ENCODE measurements at places on chromosomes 13 and 19.

DNA sequence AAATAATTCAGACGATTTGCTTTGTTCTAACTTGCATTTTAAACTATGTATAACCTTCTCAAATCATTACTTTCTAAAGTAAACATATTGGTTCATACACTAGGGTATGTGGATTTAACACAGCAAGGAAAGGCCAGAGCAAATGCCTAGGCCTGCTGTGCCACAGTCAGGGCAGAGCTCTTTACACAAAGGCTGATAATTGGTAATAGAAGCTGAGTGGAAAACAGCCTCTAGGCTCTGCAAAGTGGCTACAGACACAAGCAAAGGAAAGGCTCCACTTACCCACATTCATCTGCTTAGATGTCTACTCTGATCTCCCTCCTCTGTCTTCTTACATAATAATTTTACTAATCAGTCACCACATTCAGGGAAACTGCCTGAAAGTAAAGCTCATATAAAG is 382.9 kb downstream of the OLFM4 start:
- no peak for DNase-seq

- no peak for DNase-seq
These were observed 9.4 kb upstream of the QTRT1 start for GRCh38 chr19:10691883-10692282.

GRCh38 chr19:13101590-13102415 is 855 bp downstream of the LYL1 start:
- no peak for DNase-seq

DNA sequence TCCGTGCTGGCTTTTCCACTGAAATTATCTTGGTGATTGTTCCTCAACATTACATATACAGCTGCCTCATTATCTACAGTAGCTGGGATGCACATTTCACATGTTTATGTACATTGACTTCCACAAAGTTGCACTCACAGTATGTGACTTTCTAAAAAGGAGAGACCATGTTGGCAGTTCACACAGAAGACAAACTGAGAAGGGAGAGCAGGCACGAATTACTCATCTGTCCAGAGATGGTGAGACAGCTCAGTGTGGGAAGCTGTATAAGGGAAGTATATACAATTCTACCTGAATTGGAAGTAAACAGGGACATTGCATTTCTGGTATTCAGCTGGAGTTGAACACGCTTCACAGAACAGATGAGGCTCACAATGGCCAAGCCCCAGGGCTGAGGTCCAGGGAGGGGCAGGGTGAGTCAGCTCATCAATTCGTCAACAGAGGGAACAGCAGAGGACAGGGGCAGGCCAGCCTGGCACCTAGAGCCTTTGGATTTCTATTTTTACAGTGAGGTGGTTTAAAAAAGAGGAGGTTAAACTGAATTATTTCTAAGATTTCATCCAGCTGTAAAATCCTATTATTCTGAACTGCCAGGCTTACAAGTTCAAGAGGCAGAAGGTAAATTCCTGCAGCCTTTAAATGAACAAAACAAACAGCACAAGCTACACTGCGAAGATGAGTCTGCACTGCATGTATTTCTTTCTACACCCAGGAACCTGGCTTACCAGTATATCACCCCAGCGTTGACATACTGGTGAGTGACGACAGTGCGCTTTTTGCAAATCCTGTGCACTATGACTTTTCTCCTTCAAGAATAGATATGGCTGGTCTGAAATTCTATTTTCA is 9.8 kb downstream of the PARP4 start:
- DNase-seq: no peak

GRCh38 chr13:21058361-21058760 is 3.0 kb downstream of the LATS2 start:
- DNase-seq: no peak

DNA sequence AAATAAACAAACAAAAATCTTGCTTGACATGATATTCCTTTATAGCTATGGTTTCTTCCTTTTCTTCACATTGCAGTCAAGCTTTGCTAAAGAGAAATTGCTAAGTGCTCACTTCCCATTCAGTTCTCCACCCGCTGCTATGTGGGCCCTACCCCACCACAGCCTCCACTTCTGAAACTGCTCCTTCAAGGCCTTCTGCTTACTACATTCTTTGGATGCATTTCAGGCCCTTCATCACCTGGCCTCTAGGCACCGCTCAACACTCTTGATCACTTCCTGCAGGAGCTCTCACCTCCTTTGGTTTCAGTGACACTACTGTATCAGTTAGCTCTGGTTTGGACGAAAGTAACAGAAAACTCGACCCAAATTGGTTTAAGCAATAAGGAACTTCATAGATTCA is 72.4 kb downstream of the KLF5 start:
- no peak for DNase-seq

DNA sequence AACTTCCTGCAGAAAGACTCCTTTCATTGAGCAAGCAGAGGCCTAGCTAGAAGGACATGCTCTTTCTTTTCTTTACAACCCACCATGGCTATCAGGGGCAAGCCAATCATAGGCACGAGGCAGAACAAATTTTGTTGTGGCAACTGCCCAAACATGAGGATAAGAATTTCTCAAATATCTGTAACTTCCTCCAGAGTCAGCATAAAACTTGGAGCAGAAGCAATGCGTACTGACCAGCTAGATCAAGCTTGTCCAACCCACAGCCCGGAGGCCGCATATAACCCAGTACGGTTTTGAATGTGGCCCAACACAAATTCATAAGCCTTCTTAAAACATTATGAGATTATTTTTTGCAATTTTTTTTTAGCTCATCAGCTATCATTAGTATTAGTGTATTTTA is 87.0 kb upstream of the SOX21 start:
- no peak for DNase-seq

DNA sequence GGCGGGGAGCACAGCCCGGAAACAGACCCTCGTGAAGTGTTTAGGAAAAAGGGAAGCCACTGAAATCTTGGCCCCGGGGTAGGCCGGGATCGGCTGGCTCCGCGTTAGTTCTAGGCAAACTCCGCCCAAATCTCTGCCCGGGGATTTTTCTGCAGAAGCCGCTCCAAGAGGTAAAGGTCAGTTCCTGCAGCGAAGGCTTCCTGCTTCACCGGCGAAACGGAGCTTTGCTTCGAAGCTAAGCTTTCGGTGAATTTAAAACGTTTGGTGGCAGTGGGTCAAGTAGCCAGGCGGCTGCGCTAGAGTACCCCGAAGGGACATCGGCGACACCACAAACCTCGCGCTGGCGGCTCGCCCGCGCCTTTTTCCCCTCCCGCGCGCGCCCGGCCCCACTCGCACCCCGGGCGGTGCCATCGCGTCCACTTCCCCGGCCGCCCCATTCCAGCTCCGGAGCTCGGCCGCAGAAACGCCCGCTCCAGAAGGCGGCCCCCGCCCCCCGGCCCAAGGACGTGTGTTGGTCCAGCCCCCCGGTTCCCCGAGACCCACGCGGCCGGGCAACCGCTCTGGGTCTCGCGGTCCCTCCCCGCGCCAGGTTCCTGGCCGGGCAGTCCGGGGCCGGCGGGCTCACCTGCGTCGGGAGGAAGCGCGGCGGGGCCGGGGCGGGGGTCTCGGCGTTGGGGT is 441 bp downstream of the GJB2 start:
- DNase-seq: peak; percentile 40

DNA sequence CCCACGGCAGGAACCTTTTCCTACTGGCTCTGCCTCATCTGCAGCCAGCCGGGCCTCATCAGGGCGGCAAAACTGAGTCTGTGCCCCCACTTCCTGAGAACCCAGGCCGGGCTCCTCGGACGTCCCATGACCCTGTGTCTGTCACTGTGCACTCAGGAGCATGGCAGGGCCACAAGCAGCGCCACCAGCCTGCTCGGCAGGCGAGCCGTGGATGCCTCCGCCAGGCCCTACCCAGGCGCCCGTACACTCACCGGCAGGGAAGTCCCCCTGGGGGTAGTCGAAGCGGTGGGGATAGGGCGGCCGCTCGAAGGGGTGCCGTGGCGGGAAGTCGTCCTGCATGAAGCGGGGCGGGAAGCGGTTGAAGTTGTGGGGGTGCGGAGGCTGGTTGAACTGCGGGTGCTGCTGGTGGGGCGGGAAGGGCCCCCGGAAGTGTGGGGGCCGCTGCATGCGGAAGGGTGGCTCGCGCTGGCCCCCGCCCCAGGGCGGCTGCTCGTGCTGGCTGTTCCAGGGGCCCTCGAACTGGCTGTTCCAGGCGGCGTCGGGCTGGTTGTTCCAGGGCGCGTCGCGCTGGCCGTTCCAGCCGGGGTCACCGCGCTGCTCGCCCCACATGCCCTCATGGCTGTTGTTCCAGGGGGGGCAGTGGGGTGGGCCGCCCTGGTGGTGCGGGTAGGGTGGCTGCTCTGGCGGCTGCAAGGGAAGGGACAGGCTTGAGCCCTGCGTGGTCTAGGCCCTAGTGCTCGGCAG is 17.1 kb downstream of the CHERP start:
- DNase-seq: no peak

DNA sequence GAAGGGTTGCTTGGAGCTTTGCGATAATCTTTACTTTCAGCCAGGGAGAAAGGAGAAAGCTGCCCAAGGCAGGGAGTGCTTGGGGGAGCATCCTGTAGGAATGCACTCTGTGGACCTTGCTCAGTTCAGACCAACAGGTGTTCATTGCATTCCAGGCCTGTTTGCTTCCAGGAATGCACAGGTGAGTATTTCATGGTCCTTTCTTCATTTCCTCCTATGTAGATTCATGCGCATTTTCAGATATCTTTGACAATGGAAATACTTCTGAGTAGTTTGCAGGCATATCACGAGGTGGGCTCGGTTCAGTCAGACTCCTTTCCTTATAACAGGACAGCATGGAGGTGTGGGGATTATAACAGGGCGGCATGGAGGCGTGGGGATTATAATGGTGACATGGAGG is 254.8 kb downstream of the FGF9 start:
- no peak for DNase-seq

- no peak for DNase-seq
These were observed 3.7 kb downstream of the PEPD start for GRCh38 chr19:33517922-33518321.

DNA sequence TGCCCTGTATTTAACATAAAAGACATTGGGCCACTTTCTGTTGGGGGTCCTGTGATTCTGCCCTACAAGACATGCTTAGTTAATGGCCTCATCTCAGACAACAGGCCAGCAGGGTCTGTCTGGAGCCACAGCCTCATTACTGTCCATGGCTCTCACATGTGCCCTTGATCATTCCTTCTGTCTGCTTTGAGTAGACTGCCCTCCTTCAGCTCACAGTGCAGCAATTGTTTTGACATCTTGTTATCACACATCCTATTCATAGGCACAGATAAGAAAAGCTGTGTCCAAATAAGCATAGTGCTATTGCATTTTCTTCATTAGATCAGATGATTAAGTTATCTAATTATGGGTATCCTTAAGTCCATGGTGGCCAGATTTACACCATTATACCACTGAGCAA is 127.9 kb downstream of the KCTD12 start:
- no peak for DNase-seq

GRCh38 chr13:108269601-108270328 is at the start of gene TNFSF13B:
Gene TNFSF13B, plus strand, starts transcription at chr13:108269718. Its CDS starts 178 bp downstream, at chr13:108269896.
- DNase-seq: peak; percentile 70

- DNase-seq: no peak
These were observed 3.9 kb downstream of the OSCAR start for GRCh38 chr19:54096617-54097106.

DNA sequence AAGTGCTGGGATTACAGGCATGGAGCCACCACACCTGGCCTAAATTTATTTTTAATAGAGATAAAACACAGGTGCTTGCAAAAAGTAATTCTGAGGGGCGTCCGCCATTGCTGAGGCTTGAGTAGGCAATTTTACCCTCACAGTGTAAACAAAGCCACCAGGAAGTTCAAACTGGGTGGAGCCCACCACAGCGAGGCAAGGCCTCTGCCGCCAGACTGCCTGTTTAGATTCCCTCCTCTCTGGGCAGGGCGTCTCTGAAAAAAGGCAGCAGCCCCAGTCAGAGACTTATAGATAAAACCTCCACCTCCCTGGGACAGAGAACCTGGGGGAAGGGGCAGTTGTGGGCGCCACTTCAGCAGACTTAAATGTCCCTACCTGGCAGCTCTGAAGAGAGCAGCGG is 50.7 kb downstream of the B3GLCT start:
- no peak for DNase-seq

DNA sequence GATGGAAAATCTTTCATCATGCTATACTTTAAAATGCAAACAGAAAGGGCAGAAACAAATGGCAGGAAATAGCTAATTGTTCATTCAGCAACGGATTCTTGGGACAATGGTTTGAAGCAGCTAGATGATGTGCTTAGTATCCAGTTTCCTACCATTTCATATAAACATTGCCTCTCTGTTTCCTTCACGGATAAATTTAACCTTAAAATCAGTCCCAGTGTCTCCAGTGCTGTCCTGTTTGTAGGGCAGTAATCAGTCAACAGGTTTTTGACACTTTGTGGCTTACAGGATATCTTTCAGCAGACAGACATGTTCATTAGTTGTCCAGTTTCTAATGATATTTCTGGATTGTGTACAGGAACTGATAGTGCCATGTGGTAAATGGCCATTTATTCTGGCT is 24.7 kb upstream of the RB1 start:
- DNase-seq: no peak

DNA sequence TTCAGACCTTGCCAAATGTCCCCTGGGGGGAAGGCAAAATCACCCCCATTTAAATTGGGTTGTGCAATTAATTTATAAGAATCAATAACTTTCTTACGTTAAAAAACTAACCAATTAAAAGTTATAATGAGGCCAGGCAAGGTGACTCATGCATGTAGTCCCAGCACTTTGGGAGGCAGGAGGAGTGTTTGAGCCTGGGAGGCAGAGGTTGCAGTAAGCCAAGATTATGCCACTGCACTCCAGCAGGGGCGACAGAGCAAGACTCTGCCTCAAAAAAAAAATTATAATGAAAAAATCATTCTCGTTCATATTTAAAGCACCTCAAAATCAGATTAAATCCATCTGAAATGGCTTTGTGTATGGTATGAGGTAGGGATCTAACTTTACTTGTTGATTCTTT is 18.4 kb upstream of the SIGLEC14 start:
- DNase-seq: no peak

GRCh38 chr13:52848455-52849195 is at the start of gene PCDH8:
Gene PCDH8, minus strand, starts transcription at chr13:52848640. Its CDS starts 204 bp downstream, at chr13:52848436.
- no peak for DNase-seq

- DNase-seq: no peak
These were observed 13.0 kb downstream of the CYP2S1 start for GRCh38 chr19:41205995-41206394.

GRCh38 chr19:38941979-38942378 is 11.2 kb downstream of the MRPS12 start:
- DNase-seq: no peak

DNA sequence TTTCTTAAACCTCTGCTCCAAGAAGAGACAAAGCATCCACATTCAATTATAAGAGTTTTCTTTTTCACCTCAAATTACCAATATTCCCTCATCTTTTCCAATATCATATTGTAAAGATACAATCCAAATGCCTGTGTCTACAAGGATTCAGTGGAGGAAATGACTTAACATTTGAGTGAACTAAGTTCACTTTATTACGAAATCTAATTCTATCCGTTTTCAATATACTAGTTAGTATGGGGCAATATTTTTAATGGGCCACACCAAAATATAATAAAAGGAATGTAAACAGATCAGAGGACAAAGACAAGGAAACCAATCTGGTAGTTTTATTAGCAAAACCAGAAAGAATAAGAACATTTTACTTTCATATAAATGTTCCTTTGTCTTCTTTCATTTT is 136.0 kb downstream of the DCLK1 start:
- no peak for DNase-seq

Data from MM.1S (cell line).